Spinal cord (tissue), 10 donors: ENCODE measurements at places on chromosomes 2 and 18.

- DNase-seq: no peak
Observed at GRCh38 chr18:59699750-59700534, 2.7 kb upstream of the CCBE1 start.

DNA sequence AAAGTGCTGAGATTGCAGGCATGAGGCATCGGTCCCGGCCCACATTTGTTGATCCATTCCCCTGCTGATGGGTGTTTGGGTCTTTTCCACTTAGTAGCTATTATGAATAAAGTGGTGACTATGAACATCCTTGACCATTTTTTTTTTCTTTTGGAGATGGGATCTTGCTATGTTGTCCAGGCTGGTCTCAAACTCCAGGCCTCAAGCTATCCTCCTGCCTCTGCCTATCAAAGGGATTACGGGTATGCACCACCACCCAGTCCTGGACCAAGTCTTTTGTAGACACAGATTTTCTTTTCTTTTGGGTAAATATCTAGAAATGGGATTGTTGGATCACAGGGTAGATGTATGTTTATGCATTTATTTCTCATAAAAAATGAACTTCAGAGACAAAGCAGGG lies 1.3 kb upstream of the FAM136A start:
- DNase-seq: no peak

DNA sequence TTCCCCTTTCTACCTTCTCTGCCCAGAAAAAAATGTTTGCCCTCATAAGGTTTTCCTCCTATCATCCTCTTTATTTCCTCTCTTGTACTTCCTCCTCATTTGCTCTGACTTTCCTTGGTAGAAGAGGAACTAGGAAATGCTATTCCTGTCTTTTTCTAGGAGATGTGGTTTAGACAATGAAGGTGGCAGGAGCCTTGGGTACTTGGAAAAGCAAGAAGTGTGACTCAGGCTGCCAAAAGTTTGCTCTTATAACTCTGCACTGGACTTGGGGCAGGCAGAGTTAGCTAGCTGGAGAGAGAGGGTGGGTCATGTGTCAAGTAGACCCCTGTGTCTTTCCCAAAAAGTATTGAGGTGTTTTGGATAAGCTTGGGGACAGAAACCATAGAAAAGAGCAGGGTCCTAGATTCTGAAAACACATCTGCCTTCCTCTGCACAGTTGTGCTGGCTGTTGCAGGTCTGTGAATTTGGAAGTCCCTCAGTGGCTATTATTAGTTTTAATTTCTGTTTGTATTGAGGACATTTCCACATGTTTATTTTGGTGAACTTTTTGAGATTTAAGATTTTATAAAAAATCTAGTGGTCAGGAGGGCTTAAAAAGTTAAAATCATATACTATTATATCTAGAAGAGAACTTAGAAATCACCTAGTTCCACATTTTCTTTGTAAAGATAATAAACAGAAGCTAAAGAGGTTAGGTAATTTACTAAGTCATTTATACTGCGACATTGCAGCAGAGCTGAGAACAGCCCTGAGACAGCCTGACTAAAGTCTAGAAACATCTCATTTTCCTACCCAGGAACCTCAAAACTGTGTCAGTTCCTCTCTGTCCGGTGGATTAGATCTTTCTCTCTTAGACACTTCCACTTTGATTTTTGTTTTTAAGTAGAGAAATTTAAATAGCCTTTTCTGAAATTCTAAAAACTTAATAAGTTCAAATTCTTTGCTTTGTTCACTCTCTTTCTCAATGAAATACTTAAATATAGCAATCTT lies 16.0 kb downstream of the INSIG2 start:
- DNase-seq: no peak

DNA sequence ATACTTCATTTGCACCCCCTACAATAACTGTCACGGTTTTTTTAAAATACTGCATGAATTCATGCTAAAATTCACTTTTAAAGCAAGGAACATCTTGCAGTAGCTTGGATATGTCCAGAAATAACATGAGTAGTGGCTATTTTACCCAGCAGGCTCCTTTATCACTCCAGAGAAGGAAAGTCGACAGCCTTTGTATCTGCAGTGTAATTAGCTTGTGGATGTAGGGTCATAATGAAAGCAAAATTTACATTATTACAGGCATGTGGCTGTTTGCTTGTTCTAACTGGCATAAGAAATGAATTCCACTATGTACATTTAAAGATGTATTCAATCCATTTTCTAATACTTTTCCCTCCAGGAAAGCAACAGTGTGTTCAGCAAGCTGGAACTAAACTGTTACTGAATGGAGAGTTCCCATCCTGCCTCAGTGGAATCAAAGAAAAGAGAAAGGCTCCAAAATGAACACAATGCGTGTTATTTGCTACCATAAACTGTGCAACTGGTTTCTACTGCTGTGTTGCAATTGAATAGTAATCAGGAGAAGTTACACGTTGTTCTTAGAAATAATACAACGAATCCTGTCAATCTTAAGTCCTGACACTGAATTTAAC lies 321.2 kb upstream of the VRK2 start:
- peak; percentile 9 for DNase-seq

DNA sequence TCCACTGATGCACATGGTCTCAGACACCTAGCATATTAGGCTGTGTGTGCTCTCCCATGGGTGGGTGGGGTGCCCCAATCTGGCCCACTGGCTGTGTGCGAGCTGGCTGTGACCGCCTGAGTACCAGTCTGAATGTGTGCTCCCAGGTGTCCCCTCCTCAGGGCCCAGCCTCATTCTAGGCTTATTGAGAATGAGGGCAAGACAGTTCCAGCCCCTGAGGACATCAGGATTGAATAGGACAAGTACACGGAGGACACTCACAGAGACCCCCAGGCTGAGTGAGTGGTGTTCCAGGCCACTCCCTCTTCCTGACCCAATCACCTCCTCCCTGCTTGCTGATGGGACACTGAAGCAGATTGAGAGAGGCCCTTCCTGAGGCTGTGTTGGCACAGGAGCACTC lies 116.1 kb upstream of the RAB6C start:
- no peak for DNase-seq

- DNase-seq: no peak
Observed at GRCh38 chr2:125471963-125472362, 1184.0 kb upstream of the GYPC start.

DNA sequence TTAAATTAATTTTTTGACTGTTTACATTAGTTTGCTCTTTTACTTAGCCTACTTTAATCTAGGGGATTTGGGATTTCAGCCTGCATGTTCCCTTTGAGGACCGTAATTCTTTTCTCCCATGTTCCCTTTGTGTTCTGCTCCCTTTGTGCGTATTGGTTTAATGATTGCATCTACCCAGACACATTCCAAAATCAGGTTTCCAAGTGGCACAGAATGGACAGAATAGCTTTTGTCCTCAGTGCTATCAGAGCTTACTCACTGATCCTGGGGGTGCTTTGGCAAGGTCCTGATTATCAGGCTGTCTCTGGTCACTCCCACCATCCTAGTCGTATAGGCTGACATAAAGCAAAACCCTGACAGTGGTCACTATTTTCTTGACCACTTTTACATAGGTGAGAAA lies 867.5 kb downstream of the TSN start:
- no peak for DNase-seq

- peak; percentile 10 for DNase-seq
Observed at GRCh38 chr2:29113891-29114321, 1.3 kb upstream of the CLIP4 start.

GRCh38 chr18:61635901-61636528 lies 256.8 kb downstream of the RNF152 start:
- no peak for DNase-seq

DNA sequence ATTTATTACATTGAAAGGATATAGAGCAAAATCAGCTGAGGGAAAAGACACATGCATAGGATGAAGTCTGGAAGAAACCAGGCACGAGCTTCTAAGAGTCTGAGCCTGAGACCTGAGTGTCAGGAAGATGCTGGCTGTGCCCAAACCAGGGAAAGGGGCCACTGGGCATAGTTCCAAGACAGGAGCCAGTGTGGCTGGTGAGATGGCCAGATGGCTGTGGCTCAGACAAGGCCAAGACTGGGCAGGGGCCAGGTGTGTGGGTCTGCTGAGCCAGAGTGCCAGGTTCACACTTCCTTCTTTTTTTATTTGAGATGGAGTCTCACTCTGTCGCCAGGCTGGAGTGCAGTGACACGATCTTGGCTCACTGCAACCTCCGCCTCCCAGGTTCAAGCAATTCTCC lies 95.5 kb upstream of the ATG16L1 start:
- DNase-seq: no peak

DNA sequence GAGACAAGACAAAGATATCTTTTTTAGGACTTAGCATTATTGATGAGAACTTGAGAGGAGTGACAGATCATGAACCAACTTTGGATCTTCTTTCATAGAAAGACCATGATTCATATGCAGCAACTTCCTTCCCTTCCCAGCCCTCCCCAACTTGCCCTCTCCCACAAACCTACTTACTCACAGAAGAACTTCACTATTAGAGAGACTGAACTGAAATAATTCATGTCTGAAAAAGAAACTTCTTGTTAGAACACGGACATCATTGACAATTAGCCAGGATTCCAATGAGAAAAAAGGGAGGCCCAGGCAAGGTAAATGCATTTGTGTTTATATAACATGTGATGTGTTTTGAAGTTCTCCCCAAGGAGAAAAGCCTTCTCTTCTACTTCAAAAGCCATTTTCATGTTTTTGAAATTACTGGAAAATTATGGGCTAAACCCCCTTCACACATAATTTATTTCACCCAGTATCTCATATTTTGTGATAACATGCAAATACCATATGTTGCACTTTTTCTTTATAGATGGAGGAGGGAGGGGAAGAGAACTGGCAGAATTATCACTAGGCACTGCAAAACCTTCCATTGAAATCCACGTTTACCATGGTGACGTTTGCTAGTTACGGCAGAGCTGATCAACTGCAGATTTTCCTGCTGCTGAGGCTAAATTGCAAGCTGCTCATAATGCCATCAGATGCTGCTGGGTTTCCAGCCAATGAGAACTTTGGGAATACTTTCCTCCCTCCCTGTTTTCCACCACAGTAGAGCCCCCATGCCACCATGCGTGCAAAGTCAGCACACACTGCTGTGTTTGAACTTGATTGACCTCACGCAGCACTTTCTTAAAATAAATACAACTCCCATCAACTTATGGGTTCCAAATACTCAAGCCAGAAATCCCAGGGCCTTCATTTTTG lies 294.7 kb downstream of the MEIS1 start:
- DNase-seq: no peak

DNA sequence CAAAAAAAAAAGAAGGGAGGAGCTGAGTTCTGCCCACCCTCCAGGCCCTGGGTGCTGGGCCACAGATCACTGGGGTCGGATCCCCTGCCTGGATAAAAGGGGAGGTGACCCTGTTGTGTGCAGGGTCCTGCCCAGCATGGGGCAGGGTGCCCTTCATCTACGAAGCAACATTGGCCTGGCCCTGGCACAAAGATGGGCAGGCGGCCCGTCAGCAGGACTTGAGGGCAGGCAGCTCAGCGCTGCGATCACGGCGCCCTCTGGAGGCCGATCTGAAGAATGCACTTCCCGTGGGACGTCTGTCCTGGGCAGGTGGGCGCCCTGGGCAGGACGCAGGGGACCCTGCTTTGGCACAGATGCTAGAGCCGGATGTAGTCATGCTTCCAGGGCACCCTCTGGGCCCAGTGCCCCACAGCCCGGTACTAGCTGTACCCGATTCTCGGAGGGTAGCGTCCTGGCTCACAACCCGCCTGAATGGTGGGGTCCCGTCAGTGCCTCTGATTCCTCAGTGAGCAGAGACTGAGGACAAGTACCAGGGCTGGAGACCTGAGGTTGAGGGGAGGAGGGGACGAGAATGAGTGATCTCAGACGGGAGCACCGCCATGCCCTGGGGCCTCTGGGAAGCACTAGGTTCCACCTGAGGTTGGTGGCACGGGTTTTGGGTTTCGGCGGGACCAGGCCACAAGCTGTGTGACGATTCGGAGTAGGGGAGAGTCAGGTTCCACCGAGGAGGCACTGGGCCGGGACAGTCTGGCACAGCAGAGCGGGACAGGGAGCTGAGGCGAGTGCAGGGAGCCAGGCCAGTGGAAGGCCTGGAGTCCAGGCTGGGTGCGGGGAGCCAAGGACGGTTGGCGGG lies 18.0 kb downstream of the ARID5A start:
- DNase-seq: no peak

DNA sequence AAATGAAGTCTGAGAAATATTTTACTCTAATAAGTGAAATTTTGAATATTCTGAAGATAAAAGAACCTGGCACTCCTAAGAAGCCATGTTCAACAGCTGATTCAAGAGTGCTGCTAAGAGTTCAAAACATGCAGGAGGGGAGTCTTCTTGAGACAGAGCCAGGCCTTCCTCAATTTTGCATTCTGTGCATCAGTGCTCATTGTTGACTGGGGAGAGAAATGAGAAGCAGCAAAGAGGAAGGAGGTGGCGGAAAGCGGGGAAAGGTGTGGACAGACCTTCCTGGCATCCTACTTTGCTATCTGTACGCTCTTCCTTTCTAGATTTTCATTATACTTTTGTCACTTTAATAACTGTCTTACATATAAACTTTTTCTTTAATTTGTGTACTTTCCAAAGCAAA lies 29.7 kb upstream of the TXNDC2 start:
- DNase-seq: no peak

- DNase-seq: no peak
Observed at GRCh38 chr2:232300894-232301387, 77.6 kb upstream of the ALPP start.

GRCh38 chr18:50240080-50240563 lies 26.2 kb downstream of the CFAP53 start:
- no peak for DNase-seq

- DNase-seq: no peak
Observed at GRCh38 chr2:239438995-239439753, 38.4 kb upstream of the HDAC4 start.

GRCh38 chr2:233013650-233014049 lies 594 bp upstream of the NGEF start:
- DNase-seq: no peak

DNA sequence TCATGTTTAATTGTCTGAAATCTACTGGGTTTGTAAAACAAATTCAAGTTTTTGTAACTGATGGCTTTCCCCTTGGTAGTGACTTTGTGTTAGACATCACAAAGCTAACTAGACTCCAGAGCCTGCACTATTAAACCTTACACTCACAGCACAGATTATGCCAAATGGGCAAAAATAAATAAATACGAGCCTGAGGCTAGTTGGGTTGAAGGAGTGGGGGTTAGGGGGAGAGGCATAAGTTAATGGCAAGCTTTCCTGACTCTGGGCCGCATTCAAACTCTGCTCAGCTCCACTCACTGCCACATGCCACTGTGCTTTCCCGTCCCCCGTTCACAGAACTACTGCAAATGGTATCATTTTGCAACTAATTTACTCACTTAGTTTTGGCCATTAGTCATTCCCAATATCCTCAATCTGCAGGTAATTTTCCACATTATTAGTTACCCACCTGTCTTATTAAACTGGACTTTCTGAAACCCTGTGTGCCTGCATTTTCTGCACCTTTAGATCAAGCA lies 1079.9 kb upstream of the PIK3C3 start:
- DNase-seq: no peak

DNA sequence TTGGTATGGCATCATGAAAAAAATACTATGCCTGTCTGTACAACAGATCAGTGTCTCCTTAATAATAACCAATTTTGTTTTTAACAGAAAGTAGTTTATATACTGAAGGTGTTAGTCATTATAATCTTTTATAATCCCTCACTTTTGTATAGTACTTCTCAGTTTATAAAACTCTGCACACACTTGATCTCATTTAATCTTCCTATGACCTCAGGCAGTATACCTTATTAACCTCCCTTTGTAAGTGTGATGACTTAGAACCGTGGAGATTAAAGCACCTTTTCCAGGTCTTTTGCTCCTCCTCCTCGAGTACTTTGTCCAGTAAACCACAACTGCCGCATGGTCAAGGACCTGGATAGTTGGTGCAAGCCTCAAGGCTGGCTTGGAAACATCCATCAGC lies 945.5 kb downstream of the EPHA4 start:
- no peak for DNase-seq

- DNase-seq: no peak
Observed at GRCh38 chr2:201926067-201926466, 107.6 kb upstream of the FZD7 start.
